ENCODE measurements at places on chromosomes 12 and 14.

GRCh38 chr14:96100161-96101064 lies 61.3 kb downstream of the C14orf132 start:
- DNase-seq, result peak; percentile 76

- no peak for DNase-seq
Observed at GRCh38 chr12:54007538-54008259, 1.1 kb upstream of the HOXC8 start.

- DNase-seq, result no peak
Observed at GRCh38 chr14:24079491-24080141, 8.3 kb downstream of the CPNE6 start.

DNA sequence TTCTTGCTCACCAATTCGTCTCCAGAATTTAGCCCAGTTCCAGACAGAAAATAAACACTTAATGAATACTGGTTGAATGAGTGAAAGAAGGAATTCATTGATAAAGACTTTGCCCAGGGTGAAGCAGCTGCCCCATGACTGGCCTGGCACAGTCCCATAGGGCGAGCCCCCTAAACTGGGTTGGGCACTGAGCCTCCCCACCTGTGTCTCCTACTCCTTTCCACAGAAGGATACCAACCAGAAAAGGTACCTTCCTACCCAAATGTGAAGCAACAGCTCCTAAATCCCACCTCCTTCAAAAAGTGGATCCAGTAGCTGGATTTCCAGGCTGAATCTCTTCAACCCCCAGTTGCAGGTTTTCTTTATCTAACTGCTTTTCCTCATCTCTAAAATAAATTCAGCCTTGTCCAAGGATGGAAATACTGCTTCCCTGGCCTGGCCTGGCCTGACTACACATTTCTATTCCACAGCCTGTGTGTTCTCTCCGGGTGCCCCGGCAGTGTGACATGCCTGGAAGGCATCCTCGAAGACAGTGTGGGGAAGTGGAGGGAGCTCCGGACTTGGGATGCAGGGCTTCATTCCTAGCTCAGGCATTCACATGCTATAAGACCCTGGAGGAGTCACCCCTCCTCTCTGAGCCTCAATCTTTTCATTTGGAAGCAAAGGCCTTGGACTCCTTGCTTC lies 7.6 kb downstream of the KRT3 start:
- no peak for DNase-seq

DNA sequence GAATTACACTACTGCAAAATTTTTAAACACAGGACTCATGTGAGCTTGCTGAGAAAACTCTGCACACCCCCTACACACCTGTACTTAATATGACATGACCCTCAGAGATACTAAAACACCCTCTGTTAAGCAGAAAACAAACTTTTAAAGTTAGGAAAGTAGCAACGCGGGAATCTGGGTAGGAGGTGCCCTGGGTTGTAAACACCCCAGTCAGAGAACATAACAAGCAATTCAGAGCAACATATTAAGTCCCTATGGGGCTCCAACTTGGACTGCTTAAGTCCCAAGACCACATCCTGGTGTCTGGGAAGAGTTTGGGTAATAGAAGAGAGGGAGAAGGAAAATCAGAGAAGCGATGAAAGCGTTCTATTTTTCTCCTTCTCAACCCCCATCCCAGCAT lies 1.2 kb downstream of the ATF7 start:
- DNase-seq, result no peak

- peak; percentile 2 for DNase-seq
Observed at GRCh38 chr14:82642425-82642824, 1108.8 kb upstream of the SEL1L start.

GRCh38 chr12:63808631-63809030 lies 28.9 kb downstream of the RXYLT1 start:
- no peak for DNase-seq

GRCh38 chr12:6981152-6982052 lies 10.7 kb downstream of the EMG1 start:
- no peak for DNase-seq

DNA sequence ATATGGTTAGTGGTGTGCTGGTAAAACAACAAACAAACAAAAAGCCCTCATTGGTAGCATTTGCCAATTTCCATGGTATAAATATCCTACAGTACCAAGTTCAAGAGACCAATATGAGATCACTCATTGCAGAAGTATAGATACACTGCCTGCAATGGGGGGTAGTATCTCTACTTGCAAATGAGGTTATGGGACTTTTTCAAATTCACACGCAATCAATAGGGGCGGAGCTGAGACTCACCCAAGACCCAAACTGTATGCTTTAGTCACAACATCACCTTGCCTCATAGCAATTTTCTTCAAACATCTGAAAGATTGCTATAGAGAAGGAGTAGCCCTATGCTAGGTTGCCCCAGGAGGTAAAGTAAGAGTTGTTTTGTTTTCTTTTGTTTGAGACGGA lies 93.7 kb downstream of the VCPKMT start:
- DNase-seq, result no peak

GRCh38 chr14:56528927-56529326 lies 50.7 kb upstream of the TMEM260 start:
- DNase-seq, result no peak

DNA sequence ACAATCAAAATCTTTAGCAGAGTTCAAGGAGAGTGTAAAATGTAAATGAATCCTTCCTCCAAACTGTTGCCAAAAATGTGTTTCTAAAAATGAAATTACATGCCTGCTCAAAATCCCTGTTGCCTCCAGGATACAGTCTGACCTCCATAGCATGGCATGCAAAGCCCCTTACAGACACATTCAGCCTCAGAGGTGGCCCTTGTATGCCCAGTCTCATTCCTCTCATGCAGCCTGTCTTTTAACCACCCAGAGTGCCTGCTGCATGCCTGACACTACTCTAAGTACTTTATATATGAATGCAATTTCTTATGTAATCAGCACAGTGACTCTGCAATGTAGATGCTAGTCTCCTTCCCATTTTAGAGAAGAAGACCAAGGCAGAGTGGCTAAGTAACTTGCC lies 24.4 kb upstream of the PTPRQ start:
- DNase-seq, result no peak

DNA sequence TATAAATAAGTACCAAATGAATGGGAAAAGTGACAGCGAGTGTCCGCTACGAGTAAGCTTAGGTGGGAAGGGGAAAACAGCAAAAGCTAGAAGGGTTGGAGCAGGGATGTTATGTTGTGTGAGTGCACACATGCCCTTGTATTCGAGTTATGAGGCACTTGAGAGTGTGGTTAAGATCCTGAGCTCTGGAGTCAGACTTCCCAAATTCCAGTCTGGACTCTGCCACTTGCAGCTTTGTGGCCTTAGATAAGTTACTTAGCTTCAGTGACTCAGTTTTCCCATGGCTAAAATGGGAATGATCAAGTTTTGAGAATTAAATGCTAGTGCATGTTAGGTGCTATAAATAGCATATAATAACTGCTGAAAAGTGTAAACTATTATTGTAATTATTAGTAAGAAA lies 44.9 kb downstream of the KTN1 start:
- DNase-seq, result no peak

- no peak for DNase-seq
Observed at GRCh38 chr14:77638771-77639171, 22.3 kb upstream of the SPTLC2 start.

GRCh38 chr14:77541905-77542304 lies 43.3 kb upstream of the ISM2 start:
- DNase-seq, result no peak

DNA sequence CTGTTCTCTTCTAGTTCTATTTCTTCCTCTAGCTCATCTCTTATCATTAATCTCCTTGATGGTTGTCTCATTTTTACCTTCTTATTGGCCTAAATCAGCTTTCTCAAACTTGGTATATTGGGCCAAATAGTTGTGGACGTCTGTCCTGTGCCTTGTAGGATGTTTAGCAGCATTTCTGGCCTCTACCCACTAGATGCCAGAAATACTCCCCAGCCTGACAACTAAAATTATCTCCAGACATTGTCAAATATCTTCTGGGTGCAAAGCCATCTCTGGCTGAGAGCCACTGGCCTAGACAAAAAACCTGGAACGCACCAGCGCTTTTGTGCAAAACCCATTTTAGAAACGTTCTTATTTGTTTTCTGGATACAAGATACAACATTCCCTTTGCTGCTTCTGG lies 38.8 kb upstream of the LRRC10 start:
- no peak for DNase-seq

DNA sequence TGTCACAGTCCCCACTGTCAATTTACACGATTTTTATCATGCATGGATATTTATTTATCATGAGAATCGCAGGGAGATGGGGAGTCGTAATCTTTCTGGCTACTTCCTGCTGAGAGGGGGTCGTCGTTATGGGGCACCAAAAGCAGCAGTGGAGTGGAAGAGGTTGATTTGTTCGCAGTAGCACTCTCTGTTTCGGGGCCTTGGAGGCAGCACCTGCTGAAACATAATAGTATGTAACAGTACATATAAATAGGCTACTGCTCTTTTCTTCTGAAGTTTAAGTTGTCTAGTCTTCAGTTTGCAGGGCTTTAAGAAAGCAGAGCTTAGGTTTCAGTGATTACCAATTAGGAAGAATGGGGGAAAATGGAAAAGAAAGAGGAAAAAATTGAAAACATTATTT lies 3.8 kb downstream of the SOAT2 start:
- no peak for DNase-seq

DNA sequence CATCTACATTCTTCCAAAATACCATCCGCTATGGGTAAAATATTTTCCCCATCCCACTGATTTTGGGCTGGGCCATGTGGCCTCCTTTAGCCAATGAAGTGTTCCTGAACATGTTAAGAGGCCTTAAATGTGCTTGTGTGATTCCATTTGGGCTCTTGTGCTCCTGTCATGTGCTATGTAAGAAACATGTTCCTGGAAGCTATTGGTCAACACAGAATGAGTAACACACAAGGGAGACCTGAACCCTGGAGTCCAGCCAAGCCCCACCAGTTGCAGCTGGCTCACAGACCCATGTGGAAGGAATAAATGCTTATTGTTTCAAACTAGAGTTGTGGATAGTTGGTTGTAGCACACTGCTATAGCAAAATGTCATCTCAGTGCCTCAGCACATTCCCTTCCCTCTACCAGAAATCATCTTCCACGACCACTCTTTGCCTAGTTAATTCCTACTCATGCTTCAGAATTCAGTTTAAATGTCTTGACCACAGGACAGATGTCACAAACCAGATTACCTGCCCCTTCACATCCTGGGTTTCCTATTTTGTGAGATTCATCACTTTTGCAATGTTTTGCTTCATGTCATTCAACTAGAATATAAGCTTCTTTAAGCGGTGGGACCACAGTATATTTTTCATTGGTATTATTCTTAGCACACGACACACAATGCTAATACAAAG lies 217.3 kb upstream of the EEA1 start:
- DNase-seq, result no peak

DNA sequence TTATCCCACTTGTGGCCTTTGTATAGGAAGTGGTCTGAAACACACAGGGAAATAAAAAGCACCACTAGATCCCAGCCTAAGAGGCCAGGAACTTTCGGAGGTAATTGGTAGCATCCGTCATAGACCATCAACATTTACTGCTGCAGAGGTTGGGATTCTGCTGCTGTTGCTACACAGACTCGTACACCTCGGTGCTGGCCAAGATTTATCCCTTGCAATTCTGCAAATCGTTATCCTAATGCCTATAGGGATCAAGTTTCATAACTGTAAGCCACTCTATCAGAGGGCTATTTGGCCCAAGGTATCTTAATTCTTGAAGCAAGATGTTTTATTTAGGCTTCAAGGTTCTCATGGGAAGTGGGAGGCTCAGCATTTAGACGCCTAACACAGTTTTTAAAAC lies 913.6 kb downstream of the GALC start:
- DNase-seq, result no peak

DNA sequence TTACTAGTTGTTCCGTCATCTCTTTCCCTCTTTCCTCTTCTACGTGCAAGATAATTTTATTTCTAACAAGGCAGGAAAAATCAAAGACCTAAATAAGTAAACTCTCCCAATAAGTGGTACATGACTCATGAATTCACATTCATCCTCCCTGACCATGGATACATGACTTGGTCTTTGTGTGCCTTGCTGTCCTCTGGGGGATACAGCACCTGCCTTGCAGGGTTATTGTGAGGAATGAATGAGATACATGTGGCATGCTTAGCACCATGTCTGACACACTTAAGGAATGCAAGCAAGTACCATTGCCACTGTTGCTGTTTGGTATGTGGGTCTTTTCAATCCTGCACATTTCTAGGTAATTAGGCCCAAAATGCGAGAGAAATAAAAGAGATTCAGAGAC lies 208.4 kb downstream of the DPF3 start:
- no peak for DNase-seq

DNA sequence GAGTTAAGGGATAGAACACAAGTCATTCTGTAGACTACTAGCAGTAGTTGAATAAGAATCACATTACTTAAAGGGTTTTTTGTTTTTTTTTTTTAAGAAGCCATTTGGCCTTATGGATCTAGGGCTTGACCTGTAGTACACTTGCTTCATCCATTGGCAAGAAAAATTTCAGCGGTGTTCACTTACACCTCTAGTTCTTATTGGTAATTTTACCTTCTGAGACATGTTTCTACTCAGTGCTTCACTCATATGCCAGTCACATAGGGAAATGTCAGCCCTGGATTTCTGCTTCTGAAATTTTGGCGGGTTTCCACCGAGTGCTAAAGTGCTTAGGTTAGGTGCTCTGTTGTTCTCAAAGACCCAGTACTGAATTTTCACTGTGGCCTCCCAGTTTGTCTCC lies 72.9 kb downstream of the FRMD6 start:
- DNase-seq, result no peak

GRCh38 chr12:69886715-69887114 lies 61.7 kb downstream of the MYRFL start:
- DNase-seq, result no peak

DNA sequence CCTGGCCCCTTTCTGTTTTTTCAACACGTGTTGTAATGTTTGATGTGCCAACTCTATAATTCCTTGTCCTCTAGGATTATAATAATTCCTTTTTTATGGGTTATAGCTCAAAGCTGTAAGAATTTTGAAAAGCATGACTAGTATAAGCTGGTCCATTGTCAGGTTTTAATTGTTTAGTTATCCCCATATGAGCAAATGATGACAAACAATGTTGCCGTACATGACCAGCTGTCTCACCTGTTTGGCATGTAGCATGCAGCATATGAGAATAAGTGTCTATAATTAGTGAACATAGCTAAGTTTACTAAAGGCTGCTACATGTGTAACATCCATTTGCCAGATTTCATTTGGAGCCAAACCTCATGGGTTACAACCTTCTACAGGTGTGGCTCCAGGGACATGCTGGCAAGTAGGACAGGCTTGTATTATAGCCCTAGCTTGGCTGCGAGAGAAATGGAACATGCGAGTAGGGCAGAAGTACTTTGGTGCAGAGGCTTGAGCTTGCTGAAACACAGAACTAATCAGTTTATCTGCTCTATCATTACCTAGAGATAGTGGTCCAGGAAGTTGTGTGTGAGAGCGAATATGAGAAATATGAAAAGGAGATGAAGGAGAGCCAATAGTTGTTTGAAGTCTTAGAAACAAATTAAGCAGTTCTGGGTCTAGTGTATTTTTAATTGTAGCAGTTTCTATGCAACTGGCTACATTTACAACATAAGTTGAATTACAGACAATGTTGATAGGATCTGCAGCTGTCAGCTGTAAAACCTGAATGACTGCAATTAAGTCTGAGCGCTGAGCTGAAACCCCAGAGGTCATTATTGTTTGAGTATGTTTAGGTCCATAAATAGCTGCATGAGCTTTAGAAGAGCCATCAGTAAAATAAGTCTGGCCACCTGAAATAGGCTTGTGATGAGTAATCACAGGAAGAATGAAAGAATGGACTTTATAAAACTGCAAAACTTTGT lies 22.6 kb upstream of the MAPKAPK5 start:
- no peak for DNase-seq

Measured in activated CD4-positive, alpha-beta T cell treated with anti-CD3 and anti-CD28 coated beads for 48 hours (primary cell).